ENCODE measurements at places on chromosomes 1 and 21.

DNA sequence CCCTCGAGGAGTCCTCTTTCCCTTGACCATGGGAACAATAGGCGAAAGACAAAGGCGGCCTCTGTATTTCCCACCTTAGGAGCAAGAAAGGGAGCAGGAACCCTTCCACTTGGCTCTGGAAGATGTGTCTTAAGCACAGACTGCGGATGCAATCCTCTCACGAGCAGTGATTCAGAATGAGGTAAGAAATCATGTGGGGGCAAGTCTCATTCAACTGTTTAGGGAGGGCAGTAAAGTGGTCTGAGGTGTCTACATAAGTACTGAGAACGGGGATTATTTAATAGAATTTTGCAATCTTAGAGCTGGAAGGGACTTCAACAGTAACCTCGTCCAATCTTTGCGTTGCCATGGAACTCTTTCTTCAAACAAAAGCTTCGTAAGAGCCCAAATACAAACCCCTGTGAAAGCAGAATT lies 1.6 kb upstream of the DYRK3 start:
- no peak for DNase-seq

DNA sequence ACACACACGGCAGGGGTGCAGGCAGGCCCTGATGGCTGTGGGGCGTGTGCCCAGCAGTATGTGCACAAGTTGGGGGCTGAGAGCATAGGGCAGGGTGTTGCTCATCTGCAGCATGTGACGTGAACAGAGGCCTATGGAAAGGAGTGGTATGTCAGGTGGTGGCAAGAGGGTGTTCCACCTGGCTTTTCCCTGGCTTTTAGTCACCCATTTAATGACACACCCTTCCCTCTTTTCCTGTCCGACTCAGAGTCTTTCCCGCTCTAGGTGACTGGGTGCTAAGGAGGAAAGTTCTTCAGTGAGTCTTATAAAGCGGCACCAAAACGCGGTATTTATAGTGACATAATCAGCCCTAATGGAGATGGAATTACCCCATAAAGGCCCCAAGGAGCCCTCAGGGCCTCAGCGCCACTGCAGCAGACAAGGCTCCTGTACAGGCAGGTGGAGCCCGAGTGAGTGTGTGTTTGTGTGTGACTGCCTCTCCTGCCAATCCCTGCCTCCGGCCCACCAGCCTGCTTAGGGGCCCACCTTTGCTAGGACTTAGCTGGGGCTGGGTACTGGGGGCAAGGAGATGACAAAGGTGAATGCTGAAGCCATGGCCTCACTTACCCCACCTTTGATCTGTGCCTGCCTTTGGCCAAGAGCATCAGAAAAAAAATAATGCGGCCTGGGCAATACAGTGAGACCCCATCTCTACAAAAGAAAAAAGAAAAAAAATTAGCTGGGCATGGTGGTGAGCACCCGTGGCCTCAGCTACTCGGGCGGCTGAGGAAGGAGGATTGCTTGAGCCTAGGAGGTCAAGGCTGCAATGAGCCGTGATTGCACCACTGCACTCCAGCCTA lies 3.3 kb upstream of the EPHA2 start:
- DNase-seq = no peak

- no peak for DNase-seq
Measured at GRCh38 chr1:177586429-177586828, 383.4 kb downstream of the SEC16B start.

GRCh38 chr1:10693497-10694273 lies 102.8 kb downstream of the CASZ1 start:
- no peak for DNase-seq

DNA sequence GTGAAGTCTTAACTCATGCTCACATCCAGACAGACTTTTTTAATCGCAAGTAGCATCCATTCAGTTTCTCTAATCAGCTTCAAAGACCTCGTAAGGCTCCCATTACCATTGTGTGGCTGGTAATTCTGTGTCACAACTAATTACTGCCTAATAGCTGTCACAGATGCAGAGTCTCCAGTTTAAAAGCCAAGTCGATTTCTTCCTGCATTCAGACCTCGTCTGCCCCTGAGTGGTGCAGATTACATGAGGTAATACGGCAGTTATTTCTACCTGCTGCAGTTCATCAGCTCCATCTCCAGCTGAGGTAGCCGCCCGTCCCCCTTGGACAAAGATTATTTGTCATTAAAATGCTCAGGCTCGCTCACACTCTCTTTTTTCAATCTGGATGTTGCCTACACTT lies 34.4 kb upstream of the OLIG2 start:
- peak; percentile 20 for DNase-seq

GRCh38 chr21:36202726-36203602 lies 46.3 kb downstream of the DOP1B start:
- no peak for DNase-seq

- DNase-seq = peak; percentile 43
Measured at GRCh38 chr1:153540394-153541361, at the start of gene S100A5. Gene S100A5, minus strand, starts transcription at chr1:153540934. Its CDS starts 743 bp downstream, at chr1:153540191.

GRCh38 chr1:70685300-70686286 lies 274.5 kb downstream of the CTH start:
- DNase-seq = peak; percentile 15

DNA sequence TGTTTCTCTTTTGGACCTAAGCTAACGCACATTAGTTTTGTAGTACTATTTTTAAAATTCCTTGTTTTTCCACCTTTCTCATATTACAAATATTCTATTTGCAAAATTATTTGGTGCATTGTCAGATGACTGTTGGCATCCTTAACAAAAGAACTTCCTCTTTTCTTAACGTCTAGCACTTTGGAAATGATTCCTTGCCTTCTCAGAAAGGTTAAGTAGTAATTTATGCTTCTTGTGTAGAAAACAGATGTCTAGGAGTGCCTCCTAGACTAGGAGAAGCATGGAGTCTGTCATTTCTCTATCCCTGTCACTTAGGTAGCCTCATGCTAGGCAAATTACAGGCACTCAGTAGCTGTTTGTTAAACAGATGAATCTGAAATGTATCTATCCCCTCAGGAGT lies 64.4 kb downstream of the HSPA13 start:
- no peak for DNase-seq

- no peak for DNase-seq
Measured at GRCh38 chr1:172845371-172845770, 186.5 kb downstream of the FASLG start.

- DNase-seq = peak; percentile 8
Measured at GRCh38 chr1:68010090-68010489, 40.3 kb downstream of the DIRAS3 start.

DNA sequence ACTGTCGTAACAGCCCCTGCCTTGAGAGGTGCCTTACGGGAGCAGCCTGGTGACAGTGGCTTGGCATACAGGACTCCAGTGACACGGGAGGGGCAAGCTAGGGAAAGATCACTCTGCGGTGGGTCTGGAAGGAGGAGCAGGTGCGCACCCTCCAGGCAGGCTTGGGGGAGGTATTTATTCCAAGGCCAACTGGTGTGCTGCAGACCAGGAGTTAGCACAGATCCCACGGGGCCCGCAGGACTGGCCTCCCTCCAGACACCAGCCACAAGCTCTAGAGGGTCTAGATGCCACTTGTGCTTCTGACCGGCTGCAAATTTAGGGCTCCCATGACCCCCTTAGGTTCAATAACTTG lies 22.1 kb downstream of the PSEN2 start:
- no peak for DNase-seq
